ELF-1 (cell line): ENCODE measurements at places on chromosomes 16 and 17.

DNA sequence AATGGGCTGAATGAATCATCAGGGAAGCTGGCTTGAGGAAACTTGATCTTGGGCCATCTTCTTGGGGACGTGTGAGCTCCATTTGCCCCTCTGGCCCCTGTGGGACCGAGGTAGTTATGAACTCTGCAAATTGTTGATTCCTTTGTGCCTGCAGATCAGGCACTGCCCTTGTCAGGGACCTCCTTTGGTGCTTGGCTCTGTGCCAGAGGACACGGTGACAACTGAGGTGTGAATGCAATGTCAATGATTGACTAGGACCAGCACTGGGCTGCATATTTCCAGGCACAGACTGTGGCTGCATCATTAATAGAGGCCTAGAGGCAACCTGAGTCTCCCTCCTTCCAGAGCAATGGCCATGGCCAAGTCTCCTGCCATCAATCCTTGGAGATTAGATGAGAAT, 23.8 kb downstream of the PDILT start:
- DNase-seq = no peak

- DNase-seq = no peak
Observed at GRCh38 chr17:54408731-54409130, 491.9 kb upstream of the TOM1L1 start.

DNA sequence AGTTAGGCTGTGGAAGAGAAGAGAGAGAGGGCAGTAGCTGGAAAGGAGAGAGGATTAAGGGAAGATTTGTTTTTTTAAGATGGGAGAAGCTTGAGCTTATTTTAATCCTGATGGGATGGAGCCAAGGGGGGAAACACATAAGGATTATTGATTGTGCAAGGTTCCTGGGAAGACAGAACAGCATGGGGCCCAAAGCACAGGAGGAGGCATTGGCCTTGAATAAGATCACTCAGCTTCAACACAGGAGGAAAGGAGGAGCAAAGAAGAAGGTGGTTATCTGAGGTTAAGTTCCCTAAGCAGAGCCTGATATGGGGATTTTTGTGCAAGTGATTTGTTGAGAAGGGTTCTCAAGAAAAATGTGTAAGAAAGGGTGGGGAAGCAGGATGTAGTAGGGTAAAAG, 169.8 kb downstream of the ABCC12 start:
- no peak for DNase-seq

GRCh38 chr17:40209404-40210093, 9.6 kb upstream of the WIPF2 start:
- DNase-seq = no peak

DNA sequence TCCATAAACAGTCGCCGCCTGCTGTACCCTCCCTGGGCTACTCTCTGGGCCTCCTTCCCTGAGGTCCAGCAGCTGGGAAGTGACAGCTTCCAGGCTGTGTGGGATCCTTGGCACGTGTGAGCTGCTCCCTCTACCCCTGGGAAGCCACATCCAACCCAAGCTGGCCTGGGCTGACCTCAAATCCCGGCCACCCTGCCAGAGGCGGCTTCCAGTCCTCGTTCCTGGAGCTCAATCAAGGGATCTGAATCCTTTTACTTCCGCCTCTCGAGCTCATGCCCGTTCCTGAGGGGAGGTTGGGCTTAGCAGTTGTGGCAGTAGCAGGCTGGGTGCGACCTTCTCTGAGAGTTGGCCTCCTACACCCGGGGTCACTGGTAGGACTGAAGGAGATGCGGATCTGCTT, 82.5 kb downstream of the NETO2 start:
- no peak for DNase-seq

GRCh38 chr17:58576679-58577367, 62.4 kb upstream of the MTMR4 start:
- no peak for DNase-seq

DNA sequence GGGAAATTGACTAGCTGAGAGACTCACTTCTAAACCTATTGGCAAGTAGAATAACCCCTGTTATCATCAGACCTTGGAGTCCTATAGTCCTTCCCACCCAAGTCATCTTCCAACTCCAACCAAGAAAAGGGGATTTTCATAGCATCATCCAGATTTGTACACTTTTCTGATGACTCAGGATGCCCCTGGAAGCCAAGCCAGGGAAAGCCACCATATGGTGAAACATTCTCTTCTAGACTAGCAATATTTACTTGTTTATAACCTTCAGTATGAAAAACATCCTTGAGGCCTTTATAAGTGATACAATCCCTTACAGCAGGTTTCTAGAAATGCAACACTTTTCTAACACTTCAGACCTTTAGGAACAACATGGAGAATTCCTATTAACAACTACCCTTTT, 618.8 kb upstream of the CDH11 start:
- no peak for DNase-seq

GRCh38 chr16:6035161-6035560, 937.6 kb upstream of the EEF2KMT start:
- no peak for DNase-seq

GRCh38 chr16:86019446-86020047, 120.6 kb downstream of the IRF8 start:
- peak; percentile 66 for DNase-seq

- no peak for DNase-seq
Observed at GRCh38 chr16:65012357-65012756, 109.5 kb downstream of the CDH11 start.

DNA sequence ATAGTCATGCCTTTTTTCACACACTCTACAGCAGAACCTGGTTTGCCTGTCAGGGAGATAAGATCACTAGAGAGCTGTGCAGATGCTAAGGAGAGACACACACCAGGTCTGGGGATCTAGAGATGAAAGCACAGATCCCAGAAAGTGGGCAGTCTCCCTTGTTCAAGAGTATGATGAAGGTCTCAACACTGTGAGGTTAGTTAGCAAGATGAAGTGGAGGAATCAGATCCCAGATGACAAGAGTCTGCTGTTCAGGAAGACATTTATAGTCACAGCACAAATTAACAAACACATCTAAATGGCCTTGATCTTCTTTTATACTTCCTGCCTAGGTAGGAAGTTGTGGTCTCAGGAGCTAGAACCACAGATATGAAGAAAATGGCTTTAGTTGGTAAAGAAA, 23.4 kb upstream of the SKAP1 start:
- DNase-seq = no peak

DNA sequence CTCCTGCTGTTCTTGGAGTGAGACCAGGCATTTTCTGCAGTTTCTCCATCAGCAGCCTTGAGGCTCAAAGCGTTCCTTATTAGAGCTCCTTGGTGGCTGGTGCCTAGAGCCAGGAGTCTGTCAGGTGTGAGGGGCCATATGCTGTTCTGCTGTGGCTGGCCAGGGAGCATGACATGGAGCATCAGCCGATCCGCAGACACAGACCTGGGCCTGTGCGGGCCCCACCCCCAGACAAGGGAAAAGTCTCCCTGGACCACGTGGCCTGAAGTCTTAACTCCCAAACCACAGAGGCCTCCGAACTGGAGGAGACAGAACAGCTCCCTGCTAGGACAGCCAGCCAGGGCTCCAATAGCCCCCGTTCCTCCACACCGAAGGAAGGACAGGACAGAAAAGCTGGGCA, 162.7 kb upstream of the CIBAR2 start:
- DNase-seq = no peak

DNA sequence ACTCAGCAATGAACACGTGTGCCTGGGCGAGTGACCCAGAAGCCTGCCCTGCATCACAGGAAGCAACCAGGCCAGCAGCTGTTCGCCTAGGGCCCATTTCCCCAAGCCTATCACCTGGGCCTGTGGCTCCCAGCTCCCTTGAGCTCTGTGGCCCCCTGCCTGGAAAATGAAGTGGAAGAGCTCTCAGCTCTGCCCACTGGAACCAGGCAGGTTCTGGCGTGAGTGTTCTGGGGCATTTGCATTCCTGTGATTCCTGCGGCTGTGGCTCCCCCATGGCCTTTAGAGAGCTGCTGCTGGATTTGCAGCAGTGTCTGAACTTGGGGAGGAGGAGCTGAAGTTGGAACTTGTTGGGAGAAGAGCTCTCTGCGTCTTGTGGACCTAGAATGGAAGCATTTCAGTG, 22.8 kb downstream of the PGS1 start:
- DNase-seq = peak; percentile 40

- DNase-seq = no peak
Observed at GRCh38 chr16:14325502-14326401, 254.6 kb downstream of the MRTFB start.

DNA sequence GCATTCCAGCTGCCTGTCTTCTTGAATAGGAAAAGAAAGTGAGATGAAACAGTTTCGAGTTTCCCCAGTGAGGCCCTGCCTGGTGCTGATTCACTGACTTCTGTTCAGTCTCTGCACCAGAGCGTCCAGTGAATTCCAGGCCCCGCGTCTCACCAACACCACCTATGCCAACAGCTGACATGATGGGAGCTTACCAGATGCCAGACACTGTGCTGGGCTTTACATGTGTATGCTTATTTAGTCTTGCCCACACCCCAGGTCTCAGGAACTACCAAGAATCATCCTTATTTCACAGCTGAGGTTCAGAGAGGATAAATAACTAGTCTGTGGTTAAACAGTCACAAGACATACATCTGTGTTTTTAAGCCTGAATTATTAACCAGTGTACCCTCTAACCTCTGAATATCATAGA, 29.1 kb upstream of the IRX6 start:
- peak; percentile 4 for DNase-seq

GRCh38 chr17:36773039-36773438, 164.2 kb upstream of the LHX1 start:
- no peak for DNase-seq

- no peak for DNase-seq
Observed at GRCh38 chr17:9389111-9389527, 186.5 kb downstream of the STX8 start.

DNA sequence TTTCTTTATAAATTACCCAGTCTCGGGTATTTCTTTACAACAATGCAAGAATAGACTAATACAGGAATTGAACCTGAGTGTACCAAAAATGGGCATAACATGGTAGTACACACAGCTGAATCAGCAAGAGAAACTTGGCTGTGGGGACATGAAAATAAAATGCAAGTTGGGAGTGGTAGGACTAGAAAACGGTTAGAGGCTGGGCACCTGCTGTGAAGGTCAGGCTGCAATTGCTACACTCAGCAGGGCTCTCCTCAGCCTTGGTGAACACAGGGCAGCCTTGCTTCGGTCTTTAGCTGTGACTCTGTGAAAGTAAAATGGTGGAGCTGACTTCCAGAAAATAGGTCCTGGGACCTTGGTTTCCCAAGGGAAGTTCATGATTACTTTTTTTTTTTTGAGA, 45.6 kb downstream of the CNGB1 start:
- no peak for DNase-seq

DNA sequence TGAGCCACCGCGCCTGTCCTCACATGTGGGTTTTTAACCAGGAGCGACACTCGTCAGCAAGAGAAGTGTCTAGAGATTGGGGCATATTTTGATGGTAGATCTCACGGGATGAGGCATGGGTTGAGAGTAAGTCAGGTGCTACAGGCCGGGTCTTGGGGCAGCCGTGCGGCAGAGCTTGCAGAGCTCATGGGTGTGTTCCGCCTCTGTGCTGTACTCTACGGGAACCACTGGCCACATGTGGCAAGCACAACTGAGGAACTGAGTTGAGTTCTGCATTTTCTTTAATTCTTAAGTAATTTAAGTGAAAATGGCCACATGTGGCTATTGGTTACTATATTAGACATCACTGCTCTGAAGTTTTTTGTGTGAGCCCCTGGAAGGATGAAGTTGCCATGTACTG, 9.6 kb downstream of the CLUAP1 start:
- no peak for DNase-seq

GRCh38 chr17:42603318-42603717, 5.9 kb downstream of the RETREG3 start:
- no peak for DNase-seq

DNA sequence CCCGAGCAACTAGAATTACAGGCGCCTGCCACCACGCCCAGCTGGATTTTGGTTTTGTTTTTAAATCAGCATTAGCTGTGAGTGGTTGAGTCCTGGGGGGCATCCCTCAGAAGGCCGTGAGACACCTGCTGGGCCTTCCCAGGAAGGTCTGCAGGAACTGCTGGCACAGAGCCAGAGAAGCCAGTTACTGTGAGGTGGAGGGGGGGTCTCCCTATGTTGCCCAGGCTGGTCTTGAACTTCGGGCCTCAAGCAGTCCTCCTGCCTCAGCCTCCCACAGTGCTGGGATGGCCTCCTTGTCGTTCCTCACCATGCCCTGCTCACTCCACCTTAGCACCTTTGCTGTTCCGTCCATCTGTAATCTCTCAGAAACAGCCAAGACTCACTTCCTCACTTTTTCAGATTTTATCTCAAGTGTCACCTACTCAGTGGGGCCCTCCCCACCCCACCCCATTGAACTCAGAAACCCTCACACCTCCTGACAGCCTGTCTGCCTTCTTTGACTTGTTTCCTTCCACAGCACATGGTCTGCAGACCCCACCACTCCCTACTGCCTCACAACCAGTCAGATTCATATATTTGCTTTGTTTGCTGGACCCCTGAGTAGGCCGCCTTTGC, 62.3 kb downstream of the WSB1 start:
- no peak for DNase-seq

GRCh38 chr17:40399185-40399584, 18.5 kb downstream of the TOP2A start:
- DNase-seq = no peak

DNA sequence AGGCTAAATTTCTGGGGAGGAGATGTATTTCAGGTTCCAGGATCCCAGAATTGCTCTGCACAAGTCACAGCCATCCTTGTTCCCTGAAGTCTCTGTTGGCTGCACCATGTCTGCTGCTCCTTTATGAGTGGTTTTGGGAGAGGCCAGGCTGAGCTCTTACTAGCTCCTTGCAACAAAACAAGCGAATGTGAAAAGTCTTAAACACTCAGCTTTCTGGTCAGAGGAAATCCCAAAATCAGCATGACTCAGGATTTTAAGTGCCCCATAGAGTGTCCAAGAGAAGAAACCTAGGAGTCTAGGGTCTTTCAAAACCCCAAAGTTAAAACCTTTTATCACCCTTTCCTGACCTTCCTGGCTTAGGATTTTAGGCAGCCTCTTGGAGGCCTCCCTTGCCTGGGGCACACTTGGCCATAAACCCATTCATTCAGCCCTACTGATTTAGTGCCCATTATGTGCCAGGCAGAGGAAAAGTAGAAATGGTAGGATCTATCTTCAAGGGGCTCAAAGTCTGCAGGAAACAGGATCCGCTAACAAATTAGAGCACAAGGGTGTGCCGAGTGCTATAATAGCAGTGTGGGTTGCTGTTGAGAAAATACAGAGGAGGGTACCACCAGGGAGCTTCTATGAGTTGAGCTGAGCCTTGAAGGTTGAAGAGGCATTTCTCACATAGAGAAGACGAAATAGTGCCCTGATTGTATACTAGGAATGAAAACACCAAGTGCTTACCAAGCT, 36.9 kb downstream of the SOST start:
- DNase-seq = peak; percentile 39

GRCh38 chr16:73066331-73066926, 18.5 kb upstream of the ZFHX3 start:
- DNase-seq = no peak

- DNase-seq = no peak
Observed at GRCh38 chr16:8861563-8862308, 7.1 kb downstream of the CARHSP1 start.
